ENCODE measurements at places on chromosomes 2 and 18.

DNA sequence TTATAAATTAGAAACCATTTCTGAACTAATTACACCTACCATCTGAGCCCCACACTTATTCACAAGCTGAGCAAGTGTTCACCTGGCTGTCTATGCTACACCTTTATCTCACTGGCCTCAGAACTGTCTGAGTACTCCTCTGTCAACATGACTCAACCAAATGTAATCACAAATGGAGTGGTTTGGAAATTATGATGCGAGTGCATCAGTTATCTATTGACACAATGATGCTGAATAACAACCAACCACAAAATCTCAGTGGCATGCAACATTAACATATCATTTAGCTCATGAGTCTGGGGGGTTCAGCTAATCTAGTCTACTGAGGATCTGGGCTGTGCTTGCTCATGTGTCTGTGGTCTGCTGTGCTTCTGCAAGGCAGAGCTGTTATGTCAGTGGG lies 184.2 kb upstream of the NXPH2 start:
- no peak for DNase-seq

DNA sequence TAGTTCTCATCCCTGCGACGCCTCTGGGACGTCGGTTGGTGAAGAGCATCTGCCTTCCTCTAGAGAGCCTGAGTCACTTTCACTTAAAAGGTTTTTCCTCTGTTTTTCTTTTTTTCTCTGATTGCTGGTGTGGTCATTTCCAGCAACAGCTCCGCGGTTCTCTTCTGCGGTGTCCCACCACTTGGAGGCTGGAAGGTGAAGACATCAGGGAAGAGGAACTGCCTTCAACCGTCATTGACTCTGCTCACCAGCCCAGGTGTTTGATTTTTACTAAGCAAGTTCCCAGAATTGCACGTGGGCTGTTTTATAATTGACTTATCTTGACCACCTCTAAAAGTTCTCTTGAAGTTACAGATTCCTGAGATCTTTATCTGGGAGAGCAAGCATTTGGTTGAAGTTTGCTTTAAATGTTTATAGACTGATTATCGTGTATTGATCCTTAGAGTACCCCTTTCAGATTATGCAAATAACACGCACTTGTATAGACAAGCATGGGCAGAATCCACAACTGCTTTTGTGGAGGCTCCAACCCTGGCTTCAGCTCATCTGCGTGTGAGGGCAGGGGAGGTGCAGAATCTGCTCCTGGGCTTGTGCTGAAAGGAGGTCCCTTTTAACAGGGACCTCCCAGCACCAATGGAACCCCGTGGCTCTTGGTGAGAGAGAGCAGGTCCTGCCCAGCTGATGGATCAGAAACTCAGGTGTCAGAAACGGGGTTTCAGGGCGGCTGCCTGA lies 3.5 kb downstream of the CTDP1 start:
- DNase-seq: no peak

DNA sequence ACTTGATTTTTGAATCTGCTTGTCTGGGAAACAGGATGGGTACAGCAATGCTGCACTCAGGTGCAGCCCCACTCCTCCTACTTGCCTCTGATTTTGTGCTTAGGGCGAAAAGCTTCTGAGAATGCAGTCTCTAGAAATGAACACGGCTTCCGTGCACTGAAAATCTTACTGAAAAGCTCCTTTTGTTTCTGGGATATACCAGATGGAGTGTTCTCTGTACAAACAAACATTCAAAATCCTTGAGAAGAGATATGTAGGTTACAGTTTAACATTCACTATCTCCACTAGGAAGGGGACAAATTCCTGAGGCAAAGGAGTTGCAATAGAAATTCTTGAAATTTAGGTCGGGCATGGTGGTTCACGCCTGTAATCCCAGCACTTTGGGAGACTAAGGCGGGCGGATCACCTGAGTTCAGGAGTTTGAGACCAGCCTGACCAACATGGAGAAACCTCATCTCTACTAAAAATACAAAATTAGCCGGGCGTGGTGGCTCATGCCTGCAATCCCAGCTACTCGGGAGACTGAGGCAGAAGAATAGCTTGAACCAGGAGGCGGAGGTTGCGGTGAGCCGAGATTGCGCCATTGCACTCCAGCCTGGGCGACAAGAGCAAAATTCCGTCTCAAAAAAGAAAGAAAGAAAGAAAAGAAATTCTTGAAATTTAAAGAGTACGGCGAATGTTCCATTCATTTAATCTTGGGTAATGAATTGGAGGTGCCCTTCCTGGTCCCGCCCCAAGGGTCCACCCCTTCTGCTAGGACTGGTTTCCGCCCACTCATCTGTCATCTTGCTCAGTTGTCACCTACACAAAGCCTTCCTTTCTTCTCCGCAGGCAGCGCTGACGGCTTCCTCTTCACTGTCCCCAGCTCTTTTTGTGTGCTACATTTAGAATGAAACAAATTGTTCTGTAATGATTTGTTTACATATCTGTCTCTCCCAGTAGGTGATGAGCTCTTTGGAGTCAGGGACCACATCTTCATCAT lies 92.4 kb downstream of the SOCS6 start:
- DNase-seq: no peak

DNA sequence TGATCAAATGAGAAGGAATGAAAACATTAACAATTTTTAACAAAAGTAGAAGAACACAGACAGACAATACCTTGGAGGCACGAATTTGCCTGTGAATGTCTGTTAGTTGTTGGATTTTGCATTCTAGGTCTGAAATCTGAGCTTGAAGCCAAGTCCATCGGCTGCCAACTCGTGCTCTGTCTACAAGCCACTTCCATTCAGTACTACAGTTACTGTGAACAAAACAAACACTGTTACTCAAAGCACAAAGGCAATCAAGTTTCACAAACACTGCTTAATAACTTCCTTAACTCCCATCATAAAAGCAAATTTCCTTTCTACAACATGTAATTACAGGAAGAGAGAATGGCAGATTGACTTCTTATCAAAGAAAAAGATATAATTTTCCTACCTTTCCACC lies 42.2 kb downstream of the KANSL1L start:
- DNase-seq: no peak

- no peak for DNase-seq
Measured at GRCh38 chr2:130154773-130155765, 10.2 kb upstream of the CCDC74B start.

GRCh38 chr2:19785447-19785846 lies 116.3 kb downstream of the TTC32 start:
- DNase-seq: no peak

DNA sequence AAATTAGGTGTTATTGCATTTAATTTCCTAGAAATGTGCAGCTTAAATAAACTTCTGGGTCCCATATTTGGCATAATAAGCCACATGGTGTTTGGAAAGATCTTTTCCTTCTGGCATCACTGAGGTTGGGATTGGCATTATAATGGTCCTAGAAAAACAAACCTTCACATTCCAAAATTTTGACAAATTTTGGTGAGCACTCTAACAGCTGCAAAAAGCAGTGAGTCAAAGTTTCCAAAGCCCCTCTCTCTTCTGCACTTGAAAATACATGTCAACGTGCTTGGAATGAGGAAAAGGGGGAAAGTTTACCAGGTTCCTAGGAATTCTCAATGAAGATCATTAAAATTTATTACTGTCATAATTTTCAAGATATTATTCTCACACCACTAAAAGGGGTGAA lies 77.8 kb upstream of the STK17B start:
- no peak for DNase-seq

GRCh38 chr18:907115-907884 lies 2.6 kb downstream of the ADCYAP1 start:
- DNase-seq: no peak

- DNase-seq: no peak
Measured at GRCh38 chr2:97617911-97618310, 28.0 kb upstream of the COX5B start.

DNA sequence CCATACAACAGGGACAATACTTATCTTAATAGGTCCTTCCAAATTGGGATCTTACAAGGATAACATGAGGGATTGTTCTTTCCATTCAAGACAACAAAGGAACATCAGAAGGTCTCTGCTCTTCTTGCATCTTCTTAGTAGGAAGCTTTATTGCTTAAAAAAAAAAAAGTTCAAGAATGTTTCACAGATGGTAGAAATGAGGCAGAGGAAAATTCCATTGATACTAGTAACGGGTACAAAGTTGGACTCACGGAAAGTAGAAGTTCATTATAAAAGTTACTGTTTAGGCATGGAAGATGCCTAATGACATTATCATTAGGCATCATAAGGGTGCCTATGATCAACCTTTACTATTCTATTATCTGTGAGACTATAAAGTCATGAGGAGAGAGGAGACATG lies 136.2 kb downstream of the LAMA3 start:
- no peak for DNase-seq
